ENCODE measurements at places on chromosomes 12 and 14.

- no peak for DNase-seq
These were observed 14.4 kb downstream of the FRMD6 start for GRCh38 chr14:51666070-51666469.

- no peak for DNase-seq
These were observed 32.4 kb downstream of the DENND5B start for GRCh38 chr12:31558521-31558920.

DNA sequence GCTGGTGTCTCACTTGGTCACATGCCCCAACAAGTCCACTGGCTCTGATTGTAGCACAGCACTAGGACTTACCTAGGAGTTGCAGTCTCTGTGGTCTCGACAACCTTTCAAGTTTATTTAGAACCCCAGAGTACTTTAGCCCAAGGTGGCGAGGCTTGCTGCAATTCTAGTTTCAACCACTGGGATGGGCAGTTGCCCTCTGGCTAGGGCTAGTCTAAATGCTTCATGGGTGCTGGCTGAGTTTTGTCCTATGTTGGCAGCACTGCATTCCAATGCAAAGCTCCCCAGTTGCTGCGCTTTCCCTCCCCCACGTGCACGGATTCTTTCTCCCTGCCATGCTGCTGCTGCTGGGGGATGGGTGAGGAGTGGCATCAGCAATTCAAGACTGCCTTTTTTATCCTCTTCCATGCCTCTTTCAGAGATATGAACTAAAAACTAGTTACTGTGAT, 207.9 kb downstream of the SYNE2 start:
- DNase-seq: no peak

DNA sequence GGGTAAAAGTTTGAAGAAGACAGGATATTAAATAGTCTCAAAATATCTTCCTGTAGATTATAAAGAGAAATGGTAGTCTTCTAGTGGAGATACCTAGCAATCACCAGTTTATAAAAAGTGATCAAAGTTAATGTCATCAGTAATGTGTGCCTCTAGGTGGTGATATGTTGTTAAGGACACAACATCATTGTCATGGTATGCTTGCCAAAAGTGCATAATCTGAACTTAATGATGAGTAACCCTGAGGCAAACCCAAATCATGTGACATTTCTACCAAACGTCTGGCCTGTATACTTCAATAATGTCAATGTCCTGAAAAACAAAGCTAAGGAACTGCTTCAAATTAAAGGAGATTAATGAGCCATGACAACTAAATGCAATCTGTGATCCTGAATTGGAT, 214.7 kb downstream of the PHLDA1 start:
- DNase-seq: no peak

GRCh38 chr14:88352698-88353097, 29.6 kb upstream of the KCNK10 start:
- no peak for DNase-seq

DNA sequence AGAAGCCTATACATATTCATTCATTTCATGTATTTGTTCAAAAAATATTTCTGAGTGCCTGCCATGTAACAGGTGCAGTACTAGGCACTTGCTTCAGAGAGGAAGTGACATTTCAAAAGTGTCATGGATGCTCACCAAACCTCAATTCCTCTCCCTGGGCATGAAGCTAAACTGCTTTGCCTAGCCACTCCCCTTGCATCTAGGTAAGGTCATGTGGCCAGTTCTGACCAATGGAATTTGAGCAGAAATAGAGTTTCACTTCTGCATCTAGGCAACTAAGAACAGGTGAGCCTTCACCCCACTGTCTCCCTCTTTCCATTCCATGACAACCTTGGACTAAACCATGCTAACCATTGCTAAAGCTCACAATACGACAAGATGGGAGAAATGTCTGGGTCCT, 27.6 kb downstream of the TC2N start:
- no peak for DNase-seq
